ENCODE measurements at places on chromosomes 1 and 21.

DNA sequence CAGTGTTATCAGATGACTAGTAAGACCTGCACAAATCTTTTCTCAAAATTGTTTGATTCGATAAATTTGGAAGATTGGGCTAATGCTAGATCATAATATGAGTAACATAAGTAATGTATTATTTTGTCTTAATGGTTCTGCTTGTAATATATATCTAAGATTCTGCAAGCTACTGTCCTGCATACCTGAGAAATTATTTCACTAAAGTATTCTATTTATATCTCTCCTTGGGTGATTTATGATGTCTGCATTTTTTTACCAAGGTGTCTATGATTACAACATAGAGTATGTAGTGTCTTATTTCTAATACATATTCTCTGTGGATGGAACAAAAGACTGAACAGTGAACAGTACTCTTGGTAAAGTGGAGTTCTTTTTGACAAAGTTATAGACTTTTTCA is 166.6 kb downstream of the CLEC20A start:
- no peak for DNase-seq

- no peak for DNase-seq
These were observed 62.1 kb downstream of the PRKCZ start for GRCh38 chr1:2112280-2112701.

GRCh38 chr1:241077386-241078147 is 279.4 kb downstream of the RGS7 start:
- DNase-seq: no peak

GRCh38 chr1:57254022-57254421 is 169.8 kb downstream of the DAB1 start:
- no peak for DNase-seq

GRCh38 chr1:93967306-93967705 is 58.1 kb upstream of the GCLM start:
- no peak for DNase-seq

DNA sequence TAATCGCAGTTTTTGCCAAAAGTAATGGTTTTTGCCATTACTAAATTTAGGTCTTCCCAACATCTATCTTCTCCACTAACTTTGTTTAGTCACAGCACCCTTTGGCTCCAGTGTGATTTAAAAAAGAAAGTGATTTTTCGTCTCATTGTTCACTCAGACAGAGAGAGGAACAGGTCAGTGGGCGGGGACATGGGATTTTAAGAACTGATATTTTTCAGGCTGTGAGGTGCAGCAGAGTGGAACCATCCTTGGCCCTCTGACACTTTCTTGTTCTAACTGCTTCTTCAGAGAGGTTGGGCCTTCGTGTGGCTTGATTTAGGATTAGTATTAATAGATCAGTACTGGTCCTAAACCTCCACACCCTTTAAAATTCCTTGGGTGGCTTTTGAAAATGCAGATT is 38.8 kb downstream of the CASQ2 start:
- DNase-seq: no peak

GRCh38 chr1:28582248-28582615 is 9.8 kb upstream of the RAB42 start:
- DNase-seq: no peak

DNA sequence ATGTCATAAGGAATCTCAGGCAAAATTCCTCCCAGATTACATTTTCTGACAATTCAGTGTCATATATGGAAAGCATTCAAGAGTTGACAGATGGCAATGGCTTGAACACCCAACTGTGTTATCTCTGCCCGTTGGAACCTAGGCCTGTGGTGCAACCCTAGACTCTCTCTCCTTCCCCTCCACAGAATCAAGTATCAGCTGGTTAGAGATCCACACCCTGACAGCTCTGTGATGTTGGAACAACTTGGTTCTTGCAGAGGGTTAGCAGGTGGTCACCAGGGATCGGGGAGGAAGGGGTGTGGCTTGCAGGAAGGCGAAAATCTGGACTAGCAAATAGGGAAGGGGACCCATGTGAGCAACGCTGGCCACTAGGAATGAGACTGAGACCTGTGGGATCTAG is 26.3 kb downstream of the PCSK9 start:
- DNase-seq: no peak

- DNase-seq: no peak
These were observed 14.0 kb downstream of the BCAR3 start for GRCh38 chr1:93667642-93668041.

GRCh38 chr1:21534674-21535378 is 25.6 kb downstream of the ALPL start:
- no peak for DNase-seq

- DNase-seq: no peak
These were observed 23.5 kb upstream of the C1QA start for GRCh38 chr1:22612671-22613571.

- DNase-seq: no peak
These were observed 1.4 kb upstream of the VANGL1 start for GRCh38 chr1:115640384-115640783.

GRCh38 chr21:31898933-31899630 is 26.3 kb downstream of the HUNK start:
- DNase-seq: no peak

- no peak for DNase-seq
These were observed 41.2 kb downstream of the SKI start for GRCh38 chr1:2269193-2269921.

GRCh38 chr1:20153000-20153418 is 13.9 kb downstream of the PLA2G2F start:
- DNase-seq: no peak

- DNase-seq: no peak
These were observed 36.9 kb upstream of the DISP1 start for GRCh38 chr1:222777977-222778376.

DNA sequence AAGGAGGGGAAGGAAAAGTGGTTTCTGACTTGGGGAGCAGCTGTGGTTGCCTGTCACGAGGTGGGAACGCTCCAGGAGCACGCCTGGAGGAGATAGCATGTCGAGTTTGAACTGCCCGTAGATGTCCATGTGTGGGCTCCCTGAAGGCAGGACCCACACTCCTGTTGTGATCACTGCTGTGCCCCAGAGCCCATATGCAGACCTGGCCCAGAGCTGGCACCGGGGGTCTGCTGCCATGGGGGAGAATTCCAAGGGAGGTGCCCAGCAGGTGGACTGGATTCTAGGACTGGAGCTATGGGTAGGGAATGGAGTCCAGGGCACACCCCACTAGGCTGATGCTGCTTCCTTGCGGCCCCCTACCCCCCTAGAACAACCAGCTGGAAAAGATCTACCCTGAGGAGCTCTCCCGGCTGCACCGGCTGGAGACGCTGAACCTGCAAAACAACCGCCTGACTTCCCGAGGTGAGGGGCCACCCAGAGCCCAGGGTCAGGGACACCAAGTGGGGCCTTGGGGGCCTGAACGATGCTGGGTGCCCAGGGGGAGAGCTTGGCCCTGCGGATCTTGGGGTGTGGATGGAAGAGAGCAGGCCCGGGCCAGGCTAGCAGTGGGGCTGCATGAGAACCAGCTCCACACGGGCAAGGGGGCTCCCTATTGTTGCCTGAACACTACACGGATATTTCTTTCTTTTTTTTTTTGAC is 9.3 kb downstream of the PODN start:
- no peak for DNase-seq

GRCh38 chr1:209643285-209644020 is 8.8 kb downstream of the LAMB3 start:
- no peak for DNase-seq

DNA sequence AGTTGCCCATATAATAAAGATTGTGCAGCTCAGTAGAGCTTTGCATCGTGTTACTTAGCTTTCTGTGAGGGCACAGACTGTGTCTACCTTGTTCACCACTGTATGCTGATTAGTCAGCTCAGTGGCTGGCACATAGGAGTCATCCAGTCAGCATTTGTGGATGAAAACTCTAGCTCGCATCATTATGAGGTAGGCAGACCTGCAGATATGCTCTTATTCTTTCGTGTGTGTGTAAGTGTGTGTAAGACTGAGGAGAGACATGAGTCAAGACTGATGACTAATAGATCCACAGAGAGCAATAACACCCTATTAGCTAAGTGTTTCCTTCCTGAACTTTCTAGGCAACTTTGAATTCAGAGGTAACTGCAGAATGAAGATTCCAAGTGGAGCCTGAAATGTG is 17.1 kb downstream of the TTF2 start:
- DNase-seq: peak; percentile 27

DNA sequence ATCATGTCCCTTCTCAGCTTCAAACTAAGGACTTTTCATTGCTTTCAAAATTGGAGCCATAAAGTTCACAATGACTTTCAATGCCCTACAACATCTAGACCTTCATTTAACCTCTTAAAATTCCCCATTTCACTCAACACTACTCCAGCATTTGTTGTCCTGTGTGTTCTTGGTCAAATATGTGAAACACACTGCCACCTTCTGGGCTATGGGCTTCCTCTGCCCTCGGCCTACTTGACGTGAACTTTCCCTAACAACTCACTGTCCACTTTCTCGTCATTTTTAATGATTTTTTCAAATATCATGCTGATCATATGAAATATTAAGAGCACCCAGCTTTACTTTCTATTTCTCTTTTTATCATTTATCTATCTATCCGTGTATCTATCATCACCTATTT is 2018.4 kb downstream of the NCAM2 start:
- no peak for DNase-seq

- DNase-seq: no peak
These were observed 46.8 kb upstream of the TARDBP start for GRCh38 chr1:10965546-10966226.

GRCh38 chr1:117659550-117660270 is 53.9 kb downstream of the TENT5C start:
- DNase-seq: no peak

DNA sequence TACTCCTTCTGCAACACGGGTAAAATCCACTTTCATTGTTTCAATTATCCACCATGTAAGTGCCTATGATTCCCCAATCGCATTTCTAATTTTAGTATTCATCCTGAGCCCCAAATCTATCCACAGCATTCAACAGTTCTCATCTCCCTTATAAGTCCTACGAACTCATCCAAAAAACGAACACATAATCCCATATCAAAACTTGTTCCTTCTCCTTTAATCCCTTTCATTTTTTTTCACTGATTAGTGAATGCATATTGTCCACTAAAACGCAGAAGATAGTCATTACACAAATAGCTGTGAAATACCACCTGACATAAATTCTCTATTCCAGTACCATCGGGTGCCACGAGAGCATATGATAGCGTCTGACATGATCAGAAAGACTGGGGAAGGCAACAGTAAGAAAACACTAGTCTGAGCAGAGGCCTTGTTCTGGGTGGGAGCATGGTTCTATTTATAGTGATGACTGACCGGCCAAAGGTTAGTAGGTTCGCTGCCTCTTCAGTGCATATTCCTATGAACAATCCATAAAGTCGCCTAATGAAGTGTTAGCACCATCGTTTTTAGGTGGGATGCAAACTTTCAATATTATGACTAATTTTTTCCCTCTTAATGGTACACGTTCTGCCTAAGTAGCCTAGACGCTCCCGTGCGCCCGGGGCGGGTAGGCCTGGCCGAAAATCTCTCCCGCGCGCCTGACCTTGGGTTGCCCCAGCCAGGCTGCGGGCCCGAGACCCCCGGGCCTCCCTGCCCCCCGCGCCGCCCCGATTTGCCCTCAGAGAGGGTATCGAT is 648 bp downstream of the ATP5PF start:
- no peak for DNase-seq

DNA sequence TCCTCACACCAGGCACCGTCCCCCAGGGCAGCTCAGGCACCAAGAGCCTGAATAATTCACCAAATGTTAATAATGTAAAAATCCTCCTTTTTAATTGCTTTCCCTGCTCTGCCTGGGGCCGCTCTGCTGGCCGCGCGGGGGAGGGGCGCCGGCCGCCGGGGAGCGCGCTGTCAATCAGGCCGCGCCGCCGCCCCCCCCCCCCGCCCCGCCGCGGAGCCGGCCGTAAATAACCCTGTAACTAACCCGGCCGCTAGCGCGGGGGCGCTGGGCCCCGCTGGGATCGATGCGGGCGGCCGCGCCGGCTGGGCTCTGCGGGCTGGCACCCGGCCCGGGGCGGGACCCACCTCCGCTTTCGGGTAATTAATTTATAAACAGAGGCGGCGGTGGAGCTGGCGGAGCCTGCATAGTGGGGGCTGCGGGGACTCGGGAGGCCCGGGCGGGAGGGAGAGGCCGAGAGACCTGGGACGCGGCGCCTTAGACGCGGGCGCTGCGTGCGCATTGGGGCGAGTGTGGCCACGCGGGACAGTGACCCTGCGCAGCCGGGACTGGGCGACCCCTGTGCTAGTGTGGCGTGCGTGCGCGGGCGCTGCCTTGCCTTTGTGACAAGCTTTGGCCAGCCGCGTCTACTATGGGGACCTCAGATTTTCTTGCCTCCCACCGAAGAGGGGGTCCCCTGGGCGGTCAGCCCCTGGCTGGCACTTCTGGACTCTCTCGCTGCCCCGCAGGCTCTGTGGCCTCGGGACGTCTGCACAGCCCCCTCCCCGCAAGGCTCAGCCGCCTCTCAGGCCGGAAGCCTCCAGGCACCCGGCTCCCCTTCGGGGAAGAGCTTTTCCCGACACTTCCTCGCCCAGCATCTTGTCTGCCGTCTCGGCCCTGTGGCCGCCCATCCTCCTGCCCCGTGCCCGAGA is 16.6 kb downstream of the SAMD11 start:
- no peak for DNase-seq

DNA sequence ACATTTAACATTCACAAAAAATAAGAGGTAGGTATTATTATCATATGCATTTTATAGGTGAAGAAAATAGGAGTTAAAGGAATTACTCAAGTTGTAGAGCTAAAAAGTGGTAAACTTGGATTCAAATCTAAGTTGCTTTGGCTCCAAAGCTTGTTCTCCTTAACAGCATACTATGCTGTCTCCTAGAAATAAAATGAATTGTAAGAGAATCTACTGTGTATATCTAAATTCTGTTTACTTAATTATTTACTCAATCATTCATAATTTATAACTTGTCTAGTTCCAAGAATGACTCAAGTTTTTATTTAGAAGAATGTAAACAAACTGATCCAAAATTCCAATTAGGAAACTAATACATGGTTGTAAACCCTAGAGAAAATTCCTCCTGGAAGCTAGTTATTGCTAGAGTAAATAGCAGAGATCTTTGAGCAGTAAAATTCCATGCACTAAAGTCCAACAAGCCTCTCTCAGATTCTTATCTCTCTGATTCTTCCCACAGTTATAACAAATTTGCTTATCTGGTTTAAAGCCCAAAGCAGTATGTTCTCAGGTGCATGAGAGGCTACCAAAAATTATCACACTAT is 132.5 kb upstream of the DPT start:
- no peak for DNase-seq

DNA sequence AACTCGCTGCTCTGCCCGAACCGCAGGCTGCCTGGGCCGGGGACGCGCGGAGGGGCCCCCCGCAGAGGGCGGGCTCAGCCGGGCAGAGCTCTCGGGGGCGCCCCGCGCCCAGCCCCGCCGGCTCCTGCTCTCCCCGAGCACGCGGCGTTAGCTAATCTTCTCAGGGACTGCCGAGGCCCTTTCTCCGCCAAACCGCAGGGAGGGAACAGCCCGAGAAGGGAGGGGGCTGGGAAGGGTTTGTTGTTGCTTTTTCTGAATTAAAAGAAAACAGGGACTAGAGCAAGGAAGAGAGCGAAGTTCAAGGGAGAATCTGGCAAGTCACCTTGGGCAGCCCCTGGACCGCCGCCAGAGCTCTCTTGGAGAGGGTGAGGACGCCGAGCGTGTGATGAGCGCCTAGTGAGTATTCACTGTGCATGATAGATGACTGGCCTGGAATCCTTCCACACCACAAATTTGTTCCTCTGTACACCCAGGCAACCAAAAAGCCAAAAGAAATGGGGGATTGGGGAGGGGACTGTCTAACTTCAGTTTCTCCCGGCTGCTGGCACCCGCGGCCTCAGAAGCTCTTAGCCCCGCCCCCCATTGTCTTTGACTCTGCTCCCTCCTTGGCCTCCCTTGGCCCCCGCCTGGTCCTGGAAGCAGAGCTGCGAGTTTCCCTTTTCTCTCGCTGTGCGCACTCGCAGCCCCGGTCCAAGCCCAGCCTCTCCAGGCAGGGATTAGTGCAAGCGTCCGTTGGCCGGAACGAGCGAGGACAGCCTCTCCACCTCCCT is 19.7 kb upstream of the LMX1A start:
- no peak for DNase-seq

Data from stimulated activated CD4-positive, alpha-beta T cell treated with anti-CD3 and anti-CD28 coated beads, Interleukin-1b, Interleukin-23, amount 100 ng/mL, for 4 hours (primary cell).